Thoracic aorta (tissue), 2 donors: ENCODE measurements at places on chromosomes 7 and 10.

DNA sequence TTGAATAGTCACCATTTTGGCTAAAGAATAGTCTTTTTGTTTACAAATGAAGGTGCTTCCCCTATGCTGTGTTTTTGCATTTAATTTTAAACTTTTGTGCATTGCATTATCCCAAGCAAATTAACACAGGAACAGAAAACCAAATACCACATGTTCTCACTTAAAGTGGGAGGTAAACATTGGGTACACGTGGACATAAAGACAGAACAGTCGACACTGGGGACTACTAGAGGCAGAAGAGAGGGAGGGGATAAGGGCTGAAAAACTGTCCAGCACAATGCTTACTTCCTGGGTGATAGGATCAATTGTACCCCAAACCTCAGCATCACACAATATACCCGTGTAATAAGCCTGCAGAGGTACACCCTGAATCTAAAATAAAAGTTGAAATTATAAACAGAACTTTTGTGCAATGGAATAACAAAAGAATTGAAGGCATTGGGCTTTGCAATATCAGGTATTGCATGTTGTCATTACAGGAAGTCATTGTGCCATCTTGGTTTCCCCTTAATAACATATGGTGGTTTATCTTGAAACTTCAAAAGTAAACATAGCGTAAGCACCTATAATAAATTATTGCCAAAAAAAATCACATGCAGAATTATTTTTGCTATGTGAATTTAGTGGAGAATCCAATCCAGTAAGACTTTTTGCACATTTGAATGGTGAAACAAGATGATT, 16.1 kb downstream of the ADD3 start:
- DNase-seq: no peak

DNA sequence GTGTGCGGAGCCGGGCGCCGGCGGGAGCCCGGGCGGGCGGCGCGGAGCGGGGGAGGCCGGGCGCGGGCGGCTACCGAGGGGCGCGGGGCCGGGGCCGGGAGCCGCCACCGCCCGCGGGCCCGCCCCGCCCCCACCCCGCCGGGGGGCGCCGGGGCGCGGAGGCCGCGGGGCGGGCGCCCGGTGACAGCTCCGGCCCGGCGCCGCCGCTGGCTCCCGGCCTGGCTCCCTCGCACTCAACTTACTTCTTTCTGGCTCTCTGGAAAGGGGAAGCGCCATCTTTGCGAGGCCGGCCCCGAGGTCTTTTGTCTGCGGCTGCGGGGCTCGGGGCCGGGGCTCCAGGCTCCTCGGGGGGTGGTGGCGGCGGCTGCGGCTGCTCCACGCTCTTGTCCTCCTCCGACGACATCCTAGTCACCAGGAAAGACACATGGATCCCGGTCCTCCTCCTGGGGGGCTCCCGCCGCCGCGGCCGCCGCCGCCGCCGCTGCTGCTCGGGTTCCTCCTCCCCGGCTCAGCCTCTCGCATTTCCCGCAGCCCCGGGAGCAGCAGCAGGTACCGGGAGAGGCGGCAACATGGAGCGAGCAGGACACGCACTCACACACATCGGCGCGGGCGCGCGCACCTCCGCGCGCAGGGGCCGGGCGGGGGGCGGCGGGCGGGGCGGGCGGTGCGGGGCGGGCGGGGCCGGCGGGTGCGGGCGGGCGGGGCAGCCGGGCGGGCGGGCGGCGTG, at the start of gene KMT2C:
Gene KMT2C (minus strand): TSS at position 620 of the 727 bp plus-strand sequence. CDS start 217 bp downstream, at position 403.
- no peak for DNase-seq

GRCh38 chr10:112851588-112852211, 98.3 kb upstream of the TCF7L2 start:
- no peak for DNase-seq

GRCh38 chr7:142796501-142797390, 26.0 kb downstream of the PRSS2 start:
- no peak for DNase-seq

DNA sequence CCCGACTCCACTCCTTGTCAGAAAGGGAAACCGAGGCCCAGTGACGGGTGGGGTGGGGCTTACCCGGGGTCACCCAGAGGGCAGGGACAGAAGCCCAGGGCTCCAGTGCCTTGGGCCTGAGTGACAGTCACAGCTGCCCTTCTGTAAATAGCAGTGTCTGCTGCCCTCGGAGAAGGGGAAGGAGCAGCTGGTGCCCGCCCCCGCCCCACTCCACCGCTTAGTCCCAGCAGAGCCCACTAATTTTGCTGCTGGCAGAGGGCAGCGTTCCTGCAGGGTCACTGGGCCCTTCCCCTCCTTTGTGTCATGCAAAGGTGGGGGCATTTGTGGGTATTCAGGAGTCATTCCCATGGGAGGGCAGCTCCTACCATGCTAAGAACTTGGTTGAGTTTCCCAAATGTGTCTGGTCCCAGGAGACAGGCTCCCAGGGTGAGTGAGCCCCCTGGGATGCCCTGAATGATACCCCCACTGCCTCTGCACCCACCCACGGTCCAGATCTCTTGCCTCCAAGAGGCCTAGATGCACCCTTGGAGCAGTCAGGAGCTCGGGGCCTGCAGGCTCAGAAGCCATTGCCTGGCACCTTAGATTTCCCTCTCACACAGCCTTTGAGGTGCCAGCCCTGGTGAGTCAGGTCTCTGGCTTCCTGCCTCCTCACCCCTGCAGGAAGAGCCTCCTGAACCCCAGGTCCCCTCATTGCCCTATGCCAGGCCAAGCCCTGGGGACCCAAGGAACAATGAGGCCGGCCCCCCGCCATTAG, 17.2 kb downstream of the SH2B2 start:
- no peak for DNase-seq
